ENCODE measurements at places on chromosomes 5 and 9.

DNA sequence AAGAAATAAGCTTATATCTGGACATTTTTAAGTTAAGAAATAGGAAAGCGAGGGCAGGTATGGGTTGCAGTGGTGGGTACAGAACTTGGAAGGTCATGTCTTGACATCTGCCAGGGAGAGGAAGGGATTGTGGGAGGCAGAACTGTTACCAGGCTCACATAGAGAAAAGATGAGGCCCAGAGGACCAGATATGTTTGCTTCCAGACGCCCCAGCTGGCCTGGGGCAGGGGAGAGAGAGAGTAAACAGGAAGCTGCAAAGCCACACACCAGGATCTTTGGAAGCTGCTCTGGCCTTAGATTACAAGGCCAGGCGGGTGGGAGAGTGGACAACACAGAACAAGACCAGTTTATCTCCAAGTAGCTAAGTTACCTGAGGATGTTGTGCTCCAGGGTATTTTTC lies 71.2 kb downstream of the MARCHF11 start:
- DNase-seq = no peak

GRCh38 chr9:89815903-89816573 lies 211.2 kb downstream of the GADD45G start:
- DNase-seq = no peak

- no peak for DNase-seq
Observed at GRCh38 chr9:79581794-79582193, 10.0 kb downstream of the TLE4 start.

DNA sequence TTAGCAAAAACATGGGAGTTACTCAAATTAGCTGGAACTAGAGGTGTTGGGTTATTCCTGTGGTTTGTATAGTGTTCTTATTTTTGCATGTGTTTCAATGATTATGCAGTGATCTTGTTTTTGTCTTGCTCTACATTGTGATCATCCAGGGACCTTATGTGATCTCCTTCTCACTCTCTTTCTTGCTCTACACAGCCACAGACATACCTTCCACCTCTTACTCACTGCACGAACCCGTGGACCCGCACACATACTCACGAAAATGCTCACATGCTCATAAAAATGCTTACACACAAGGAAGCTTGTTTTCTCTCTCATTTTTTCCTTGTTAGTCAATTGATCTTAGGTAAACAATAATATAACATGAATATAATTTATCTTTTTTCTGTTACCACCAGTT lies 187.1 kb downstream of the KDM4C start:
- DNase-seq = no peak

DNA sequence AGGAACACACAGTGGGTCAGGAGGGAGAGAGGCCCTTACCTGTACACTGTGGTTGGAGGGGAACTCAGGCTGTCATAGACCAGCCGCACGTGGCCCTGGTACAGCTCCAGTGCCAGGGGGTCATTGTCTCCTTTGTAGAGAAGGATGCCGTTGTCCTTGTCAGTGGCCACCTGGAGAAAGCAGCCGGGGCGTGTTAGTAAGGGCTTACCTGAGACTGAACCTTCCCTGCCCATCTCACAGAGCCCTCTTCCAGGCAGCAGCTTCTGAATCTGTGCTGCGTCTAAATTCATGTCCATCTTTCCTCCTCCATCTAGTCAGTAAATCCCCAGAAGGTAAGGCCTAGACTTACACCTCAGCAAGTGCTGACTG lies 104.7 kb upstream of the PANK3 start:
- DNase-seq = no peak

- DNase-seq = no peak
Observed at GRCh38 chr9:99140685-99141314, 35.9 kb downstream of the TGFBR1 start.

DNA sequence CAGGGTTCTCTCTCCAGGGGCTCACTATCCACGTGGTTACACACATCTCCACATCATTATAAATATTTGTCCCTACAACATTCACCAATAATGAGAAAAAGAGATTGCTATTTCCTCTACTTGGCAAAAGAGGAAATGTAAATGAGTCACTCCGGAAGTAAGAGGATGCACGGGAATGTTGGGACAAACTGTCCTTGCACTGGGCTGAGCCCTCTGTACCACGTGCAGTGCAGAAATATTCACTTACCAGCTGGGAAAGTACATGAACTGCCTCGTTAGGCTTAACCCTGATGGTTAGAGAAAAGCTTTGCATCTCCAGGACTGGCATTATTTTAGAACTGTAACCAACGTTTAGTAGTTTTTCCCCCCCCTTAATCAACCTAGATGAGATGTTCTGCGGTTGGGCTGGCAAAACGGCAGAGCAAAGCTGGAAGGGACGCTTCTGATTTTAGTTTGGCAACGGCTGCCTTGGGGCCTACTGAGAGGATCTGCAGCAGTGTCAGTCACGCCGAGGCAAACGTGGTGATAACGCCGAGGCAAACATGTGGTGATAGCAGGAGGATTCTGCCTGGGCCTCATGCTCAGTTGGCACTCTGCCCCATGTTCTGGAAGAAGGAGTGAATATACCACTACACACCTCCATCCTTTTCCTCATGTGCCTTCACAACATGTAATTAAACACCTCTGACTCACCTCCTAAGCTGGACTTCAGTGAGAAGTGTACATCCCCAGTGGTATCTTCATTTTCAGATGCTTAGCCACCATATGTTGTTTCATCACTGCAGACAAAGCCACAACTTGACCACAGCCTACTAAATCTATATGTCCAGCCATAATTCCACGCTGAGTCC lies 661.4 kb upstream of the KLF4 start:
- DNase-seq = no peak

GRCh38 chr5:118144540-118144939 lies 843.8 kb downstream of the DTWD2 start:
- DNase-seq = no peak

- no peak for DNase-seq
Observed at GRCh38 chr5:128770907-128771306, 194.4 kb upstream of the SLC27A6 start.

- DNase-seq = peak; percentile 54
Observed at GRCh38 chr9:136342181-136343120, 15.1 kb downstream of the GPSM1 start.

- DNase-seq = peak; percentile 66
Observed at GRCh38 chr9:92954049-92954861, 6.9 kb downstream of the FGD3 start.

- DNase-seq = no peak
Observed at GRCh38 chr9:137083394-137084004, 3.3 kb upstream of the MAN1B1 start.

GRCh38 chr5:104421431-104421830 lies 858.8 kb upstream of the NUDT12 start:
- DNase-seq = no peak

DNA sequence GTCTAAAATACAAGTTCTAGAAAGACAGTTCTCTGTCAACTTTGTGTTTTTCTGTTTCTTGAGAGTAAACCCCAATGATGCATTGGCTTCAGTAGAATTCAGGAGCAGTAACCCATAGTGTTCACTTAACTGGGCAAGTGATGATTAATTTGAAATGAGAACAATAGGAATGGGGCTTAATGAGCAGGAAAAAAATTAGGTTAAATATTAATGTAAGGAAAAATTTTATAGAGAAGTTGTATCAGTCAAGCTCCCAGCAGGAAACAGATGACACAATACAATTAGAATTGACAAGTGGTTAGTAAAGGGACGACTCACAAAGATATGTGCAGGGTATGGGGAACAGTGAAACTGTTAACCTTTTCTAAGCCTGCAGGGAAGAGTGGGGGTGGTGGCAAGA lies 38.2 kb downstream of the ENTREP1 start:
- no peak for DNase-seq

DNA sequence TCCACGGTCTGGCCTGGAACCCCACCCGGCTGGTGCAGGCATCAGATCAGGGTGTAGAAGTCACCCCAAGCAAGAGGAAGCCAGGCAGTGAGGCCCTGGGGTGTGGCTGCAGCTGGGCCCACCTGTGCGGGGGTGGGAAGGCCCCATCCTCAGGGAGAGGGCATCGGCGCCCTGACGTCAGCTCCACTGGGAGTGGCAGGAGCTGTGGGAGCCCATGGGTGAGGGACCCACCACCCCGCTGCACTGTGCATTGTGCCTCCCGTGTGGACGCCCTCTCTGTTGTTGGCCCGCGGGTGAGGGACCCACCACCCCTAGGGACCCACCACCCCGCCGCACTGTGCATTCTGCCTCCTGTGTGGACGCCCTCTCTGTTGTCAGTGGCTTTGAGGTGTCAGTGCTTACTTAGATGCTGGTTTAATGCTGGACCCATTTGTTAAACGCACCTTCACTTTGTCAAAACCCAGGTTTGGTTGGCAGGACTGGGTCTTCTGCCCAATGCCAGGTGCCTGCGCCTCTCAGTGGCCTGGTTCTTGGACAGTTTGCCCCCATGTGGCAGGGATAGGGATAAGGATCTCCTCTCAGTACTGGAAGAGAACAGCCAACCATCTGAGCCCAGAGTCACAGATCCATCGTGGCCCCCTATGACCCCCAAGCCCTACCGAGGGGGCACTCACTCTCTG lies 6.9 kb upstream of the EXOC3 start:
- peak; percentile 8 for DNase-seq

DNA sequence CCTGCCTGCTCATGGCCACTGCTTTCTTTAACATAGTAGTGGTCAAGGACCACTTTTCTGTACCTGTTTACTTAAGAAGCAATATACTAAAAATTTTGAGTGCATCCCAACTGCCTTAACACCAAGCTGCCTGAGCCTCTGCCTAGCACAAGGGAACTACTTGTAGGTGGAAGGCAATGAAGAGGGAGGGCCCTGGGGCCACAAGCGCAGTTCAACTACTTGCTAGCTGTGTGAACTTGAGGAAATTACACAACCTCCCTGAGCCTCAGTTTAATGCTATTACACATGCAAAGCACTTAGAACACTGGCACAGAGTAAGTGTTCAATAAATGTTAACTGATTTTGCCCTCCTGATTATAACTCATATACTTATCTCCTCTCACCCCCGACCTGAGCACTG lies 6.3 kb downstream of the ARL15 start:
- DNase-seq = no peak

DNA sequence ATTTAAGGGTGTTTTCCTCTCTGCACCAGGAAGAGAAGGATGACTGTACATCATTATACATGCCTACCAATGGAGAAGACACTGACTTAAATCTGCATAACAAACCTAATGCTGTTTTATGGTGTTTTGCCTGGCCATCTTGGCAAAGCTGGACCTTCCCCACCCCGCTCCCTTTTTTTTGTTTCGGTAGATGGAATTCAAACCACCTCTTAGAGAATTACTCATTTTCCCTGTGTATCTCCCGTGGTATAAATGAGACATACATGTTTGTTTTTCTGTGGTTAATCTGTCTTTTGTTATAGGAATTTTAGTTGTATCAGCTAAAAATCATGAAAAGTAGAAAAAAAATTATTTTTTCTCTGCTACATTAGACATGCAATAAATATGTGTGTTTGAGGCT lies 28.8 kb downstream of the IL12B start:
- no peak for DNase-seq

- no peak for DNase-seq
Observed at GRCh38 chr9:124723352-124723751, 47.8 kb downstream of the NR6A1 start.

DNA sequence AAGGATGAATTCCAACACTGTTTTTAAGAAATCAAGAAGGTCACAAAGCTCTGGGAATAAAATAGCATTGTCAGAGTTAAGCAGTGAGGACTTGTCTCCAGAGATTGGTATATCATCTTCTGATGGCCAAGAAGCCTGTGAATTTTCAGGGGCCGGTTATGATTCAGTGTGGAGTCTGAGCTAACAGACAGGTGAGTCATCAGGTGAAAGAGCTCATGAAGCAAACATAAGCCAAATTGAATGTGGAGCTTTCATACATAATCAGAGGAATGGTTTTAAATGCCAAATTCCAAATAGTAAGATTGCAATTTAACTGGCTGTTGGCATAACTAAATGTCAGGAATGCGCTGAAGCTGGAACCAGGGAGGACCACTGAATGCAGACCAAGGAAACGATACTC lies 494.2 kb downstream of the MTRR start:
- DNase-seq = no peak

GRCh38 chr9:121529237-121529987 lies 29.8 kb upstream of the GGTA1 start:
- no peak for DNase-seq

- no peak for DNase-seq
Observed at GRCh38 chr5:133714161-133714915, 102.0 kb upstream of the FSTL4 start.

- DNase-seq = no peak
Observed at GRCh38 chr5:41517909-41518308, 7.5 kb upstream of the PLCXD3 start.

DNA sequence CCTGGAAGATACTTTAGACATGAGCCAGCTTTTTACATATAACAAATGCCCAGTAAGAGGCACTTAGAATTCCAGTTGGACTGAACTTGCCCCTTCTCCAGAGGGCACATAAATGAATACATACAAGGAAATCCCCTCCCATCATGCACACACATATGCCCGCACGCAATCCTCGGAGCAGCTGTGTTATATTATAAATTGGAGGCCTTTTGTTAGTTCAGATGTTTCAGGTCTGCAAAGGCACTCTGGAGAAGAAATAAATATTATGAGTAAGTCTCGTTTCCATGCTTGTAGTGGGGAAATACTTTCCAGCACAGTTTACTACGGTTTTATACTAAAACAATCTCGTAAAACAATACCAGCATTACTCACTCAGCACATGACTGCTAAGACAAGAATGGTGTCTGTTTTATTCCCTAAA lies 17.6 kb upstream of the MUSK start:
- no peak for DNase-seq

Measured in DMS153 (cell line).